B cell (primary cell): ENCODE measurements at places on chromosomes 2 and 18. TPM values are rescaled to one million over a fixed set of nuclear protein-coding genes. Genes with fewer than 3 reads are reported as not detected.

Gene SCYGR2
- total RNA-seq, result not detected in 2 replicates

Gene CRYGD
- total RNA-seq, result not detected in 2 replicates

Gene ST8SIA3
- total RNA-seq, result not detected in 2 replicates

Gene ARID5A
- 93.0 and 100 TPM in 2 replicates for total RNA-seq

Gene LRRTM1
- total RNA-seq, result not detected in 2 replicates

Gene ANKRD30B
- total RNA-seq, result not detected in 2 replicates

Gene NYAP2
- 0.15 and 0.17 TPM in 2 replicates for total RNA-seq

Gene EIPR1
- 31.2 and 31.8 TPM in 2 replicates for total RNA-seq

GRCh38 chr2:205762881-205763280 lies 80.6 kb downstream of the NRP2 start:
- no peaks in the 10 kb centered on the region for H3K36me3 ChIP-seq
- no peak for DNase-seq
- H3K27ac ChIP-seq, result no peak overlapping the region

GRCh38 chr2:6932828-6933227 lies 15.6 kb downstream of the RNF144A start:
- no peak overlapping the region for H3K27ac ChIP-seq
- H3K27me3 ChIP-seq, result no peaks in the 10 kb centered on the region
- H3K4me1 ChIP-seq, result peaks cover 8% of the 10 kb centered on the region
- no peaks in the 10 kb centered on the region for H3K36me3 ChIP-seq
- DNase-seq, result no peak

DNA sequence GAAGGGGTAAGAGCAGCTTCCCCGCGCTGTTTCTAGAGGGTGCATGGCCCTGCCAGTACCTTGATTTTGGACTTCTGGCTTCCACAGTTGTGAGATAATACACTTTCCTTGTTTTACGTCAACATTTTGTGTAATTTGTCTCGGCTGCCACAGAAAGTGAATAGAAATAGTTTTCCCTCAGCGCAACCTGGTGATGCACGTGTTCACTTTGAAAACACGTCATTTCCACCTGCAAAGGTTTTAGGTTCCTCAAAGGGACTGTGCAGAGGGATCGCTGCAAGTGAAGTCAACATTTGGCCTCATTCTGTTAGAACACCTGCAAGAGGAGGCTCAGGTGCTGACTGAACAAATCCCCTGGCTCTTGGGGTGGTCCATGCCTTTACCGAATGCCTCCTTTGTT lies 71.7 kb downstream of the LONRF2 start:
- H3K4me1 ChIP-seq, result peaks cover 59% of the 10 kb centered on the region
- peak; percentile 83 for DNase-seq
- H3K36me3 ChIP-seq, result no peaks in the 10 kb centered on the region
- no peak overlapping the region for H3K27ac ChIP-seq
- peaks cover 3% of the 10 kb centered on the region for H3K27me3 ChIP-seq

DNA sequence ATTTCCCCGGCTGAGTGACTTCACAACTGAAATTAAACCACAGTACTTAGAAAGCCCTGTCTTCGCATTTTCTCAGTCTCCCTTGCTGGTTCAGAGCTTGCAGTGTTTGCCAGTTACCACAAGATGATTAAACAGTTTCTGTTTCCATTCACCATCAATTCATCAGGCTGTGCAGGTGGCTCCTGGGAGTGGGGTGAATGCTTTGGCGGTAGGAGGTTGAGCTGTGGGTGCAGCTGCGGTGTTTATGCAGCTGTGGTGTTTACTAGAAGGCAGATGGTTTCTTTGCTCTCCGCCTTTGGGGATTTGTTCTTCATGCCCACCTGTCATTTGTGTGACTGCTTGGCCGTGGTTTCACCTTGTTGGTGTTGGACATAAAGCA lies 16.1 kb downstream of the ACOXL start:
- peak; percentile 45 for DNase-seq
- H3K4me3 ChIP-seq, result no peak overlapping the region
- H3K27ac ChIP-seq, result no peak overlapping the region
- no peaks in the 10 kb centered on the region for H3K36me3 ChIP-seq
- peaks cover 12% of the 10 kb centered on the region for H3K4me1 ChIP-seq

DNA sequence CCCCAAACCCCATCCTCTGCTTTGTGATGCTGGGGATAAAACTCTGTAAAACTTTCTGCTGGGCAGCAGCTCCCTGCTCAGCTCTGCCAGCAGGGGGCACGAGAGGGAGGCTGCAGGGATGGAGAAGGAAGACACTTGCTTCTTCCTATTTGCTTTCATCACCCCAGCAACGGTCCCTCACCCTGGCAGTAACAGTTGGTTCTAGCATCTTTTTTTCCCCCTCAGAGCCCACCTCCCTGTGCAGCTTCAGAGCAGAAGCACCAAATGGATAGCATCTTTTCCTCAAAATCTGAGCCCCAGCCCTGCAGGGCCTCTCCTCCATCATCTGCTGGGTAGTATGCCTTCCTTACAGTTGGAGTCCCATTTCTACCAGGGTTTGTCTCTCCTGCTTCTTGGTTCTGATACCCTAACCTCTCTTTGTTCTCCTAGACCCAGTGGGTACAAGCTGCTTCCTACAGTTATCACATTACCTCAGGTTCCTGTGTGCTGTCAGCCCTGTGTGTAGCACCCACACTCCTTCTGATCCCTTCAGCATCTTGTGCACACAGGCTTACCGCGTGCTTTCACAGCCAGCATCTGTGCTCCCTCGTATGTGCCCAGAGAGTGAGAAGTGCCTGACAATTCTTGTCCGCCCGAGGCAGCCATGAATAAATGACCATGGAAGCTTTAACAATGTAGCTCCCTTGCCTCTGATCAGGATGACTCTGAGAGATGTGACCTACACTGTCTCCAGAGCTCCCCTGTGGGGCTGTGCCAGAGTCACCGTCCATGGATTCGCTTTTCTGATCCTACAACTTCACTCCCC lies 14.5 kb downstream of the CKAP2L start:
- no peaks in the 10 kb centered on the region for H3K27me3 ChIP-seq
- H3K4me1 ChIP-seq, result no peaks in the 10 kb centered on the region
- DNase-seq, result peak; percentile 82
- no peak overlapping the region for H3K27ac ChIP-seq
- no peaks in the 10 kb centered on the region for H3K36me3 ChIP-seq

DNA sequence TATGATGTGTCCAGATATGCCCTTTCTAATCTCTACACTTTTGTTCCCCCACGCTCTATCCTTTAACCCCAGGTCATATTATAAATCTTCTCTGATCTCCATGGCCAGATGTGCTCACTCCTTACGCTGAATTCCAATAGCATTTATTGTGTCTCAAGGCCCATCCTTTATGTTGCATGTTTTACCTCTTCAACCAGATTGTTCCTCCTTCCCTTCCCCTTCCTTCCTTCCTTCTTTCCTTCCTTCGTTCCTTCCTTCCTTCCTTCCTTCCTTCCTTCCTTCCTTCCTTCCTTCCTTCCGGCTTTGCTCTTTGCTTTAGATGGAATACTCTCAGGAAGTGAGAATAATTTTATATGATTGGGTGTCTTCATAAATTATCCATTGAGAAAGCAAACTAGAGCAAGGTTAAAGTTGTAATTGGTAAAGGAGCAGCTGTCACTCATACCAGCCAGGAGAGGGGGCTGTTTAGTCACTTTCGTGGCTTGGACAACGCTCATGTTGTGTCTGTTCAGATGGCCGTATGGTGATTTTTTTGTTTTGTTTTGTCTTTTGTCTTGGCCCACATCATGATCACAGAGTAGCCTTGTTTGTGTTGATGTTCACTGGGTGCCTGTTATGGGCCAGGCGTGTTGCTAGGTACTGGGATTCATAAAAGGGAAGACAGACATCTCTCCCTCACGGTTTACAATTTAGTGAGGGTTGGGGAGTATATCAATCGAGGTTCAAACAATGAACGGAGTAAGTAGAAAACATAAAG lies 68.0 kb downstream of the DAW1 start:
- H3K4me1 ChIP-seq, result no peaks in the 10 kb centered on the region
- no peak overlapping the region for H3K27ac ChIP-seq
- no peak for DNase-seq
- H3K4me3 ChIP-seq, result no peak overlapping the region

- no peaks in the 10 kb centered on the region for H3K27me3 ChIP-seq
- H3K4me1 ChIP-seq, result peaks cover 45% of the 10 kb centered on the region
- DNase-seq, result no peak
- H3K27ac ChIP-seq, result no peak overlapping the region
Measured at GRCh38 chr2:173942861-173943523, 22.2 kb downstream of the SP3 start.

GRCh38 chr2:97993926-97994325 lies 1.8 kb downstream of the TMEM131 start:
- H3K27me3 ChIP-seq, result no peaks in the 10 kb centered on the region
- peak overlapping the region; percentile 82 for H3K4me3 ChIP-seq
- H3K36me3 ChIP-seq, result no peaks in the 10 kb centered on the region
- H3K27ac ChIP-seq, result peak overlapping the region; percentile 93
- peaks cover 46% of the 10 kb centered on the region for H3K4me1 ChIP-seq

- H3K36me3 ChIP-seq, result no peaks in the 10 kb centered on the region
- H3K27ac ChIP-seq, result no peak overlapping the region
- no peak overlapping the region for H3K4me3 ChIP-seq
- H3K4me1 ChIP-seq, result no peaks in the 10 kb centered on the region
- no peak for DNase-seq
- H3K27me3 ChIP-seq, result no peaks in the 10 kb centered on the region
Measured at GRCh38 chr18:53864770-53865169, 359.7 kb downstream of the MBD2 start.

GRCh38 chr2:45647356-45647755 lies 4.1 kb upstream of the PRKCE start:
- no peak overlapping the region for H3K4me3 ChIP-seq
- DNase-seq, result no peak
- H3K27ac ChIP-seq, result no peak overlapping the region
- peaks cover 5% of the 10 kb centered on the region for H3K27me3 ChIP-seq

- H3K27ac ChIP-seq, result no peak overlapping the region
- no peaks in the 10 kb centered on the region for H3K4me1 ChIP-seq
- H3K27me3 ChIP-seq, result peaks cover 3% of the 10 kb centered on the region
- no peak for DNase-seq
Measured at GRCh38 chr2:96447726-96448125, 57.4 kb downstream of the NEURL3 start.

DNA sequence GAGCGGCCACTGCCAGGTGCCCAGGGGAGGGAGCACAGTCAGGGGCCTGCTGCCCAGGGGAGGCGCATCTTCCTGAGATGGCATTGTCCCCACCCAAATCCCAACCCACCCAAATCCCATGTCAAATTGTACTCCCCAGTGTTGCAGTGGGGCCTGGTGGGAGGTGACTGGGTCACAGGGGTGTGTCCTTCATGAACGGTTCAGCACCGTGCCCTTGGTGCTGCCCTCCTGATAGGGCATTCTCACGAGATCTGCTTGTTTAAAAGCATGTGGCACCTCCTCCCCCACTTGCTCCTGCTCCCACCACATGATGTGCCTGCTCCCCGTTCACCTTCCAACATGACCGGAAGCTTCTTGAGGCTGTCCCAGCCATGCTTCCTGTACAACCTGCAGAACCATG lies 27.6 kb downstream of the ANKMY1 start:
- no peaks in the 10 kb centered on the region for H3K27me3 ChIP-seq
- DNase-seq, result no peak
- no peak overlapping the region for H3K27ac ChIP-seq
- peaks cover 20% of the 10 kb centered on the region for H3K36me3 ChIP-seq

DNA sequence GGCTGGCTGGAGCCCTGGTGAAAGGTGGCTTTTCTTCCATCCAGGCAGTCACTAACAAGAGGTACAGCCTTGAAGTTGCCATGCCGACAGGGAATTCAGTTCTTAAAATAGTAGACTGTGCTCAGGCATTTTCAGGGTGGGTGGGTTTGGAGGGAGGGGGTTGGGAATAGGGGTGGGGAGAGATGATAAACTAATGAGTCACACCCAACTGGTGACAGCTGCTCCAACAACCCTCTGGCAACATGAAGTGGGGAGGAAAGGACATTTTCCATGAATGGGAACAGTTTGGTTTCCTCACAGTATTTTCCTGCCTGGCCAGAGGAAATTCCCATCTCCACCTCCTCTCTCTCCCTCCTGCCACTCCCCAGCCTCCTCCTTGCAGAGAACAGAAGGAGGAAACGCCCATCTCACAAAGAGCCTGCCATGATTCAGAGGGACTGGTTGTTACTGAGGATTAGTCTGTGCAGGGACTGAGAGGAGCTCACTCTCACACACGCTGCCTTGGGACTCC lies 113.0 kb upstream of the SLC1A4 start:
- no peak overlapping the region for H3K4me3 ChIP-seq
- H3K36me3 ChIP-seq, result no peaks in the 10 kb centered on the region
- peaks cover 9% of the 10 kb centered on the region for H3K4me1 ChIP-seq
- no peaks in the 10 kb centered on the region for H3K27me3 ChIP-seq
- H3K27ac ChIP-seq, result no peak overlapping the region

DNA sequence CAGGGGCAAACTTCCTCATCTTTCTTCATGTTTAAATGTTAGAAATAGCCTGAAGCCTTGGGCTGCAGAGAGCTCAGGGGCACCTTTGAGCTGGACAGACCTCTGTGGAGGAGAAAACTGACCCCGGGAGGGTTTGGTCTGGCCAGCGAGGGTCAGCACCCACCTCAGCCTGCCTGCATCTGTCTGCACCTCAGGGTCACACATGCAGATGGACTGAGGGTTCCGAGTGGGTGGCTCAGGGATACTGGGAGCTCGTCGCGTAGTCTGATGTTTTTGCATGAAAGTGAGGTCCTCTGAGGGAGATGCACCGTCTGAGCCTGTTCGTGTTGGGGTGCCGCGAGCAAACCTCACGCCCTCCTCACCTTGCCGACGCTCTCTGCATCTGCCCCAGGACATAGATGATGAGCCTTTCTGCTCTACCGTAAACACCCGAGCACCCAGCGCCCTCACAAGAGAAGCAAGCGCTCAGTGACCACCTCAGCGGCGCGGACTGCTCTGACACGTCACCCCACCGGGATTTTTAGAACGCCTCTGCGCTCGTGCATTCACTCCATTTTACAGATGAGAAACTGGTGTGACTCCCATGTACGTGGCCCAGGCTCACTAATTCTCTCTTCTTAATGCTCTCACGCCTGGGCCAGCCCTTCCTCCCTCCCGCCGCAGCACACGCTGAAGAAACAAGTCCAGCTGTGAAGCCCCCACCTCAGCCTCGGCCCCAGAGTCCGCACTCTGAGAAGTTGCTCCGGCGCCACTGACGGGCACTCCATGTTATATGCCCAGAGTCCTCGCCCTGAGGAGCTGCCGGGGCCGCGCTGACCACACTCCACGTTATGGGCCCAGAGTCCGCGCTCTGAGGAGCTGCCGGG lies 9.5 kb downstream of the KCNG2 start:
- H3K4me1 ChIP-seq, result peaks cover 6% of the 10 kb centered on the region
- H3K4me3 ChIP-seq, result no peak overlapping the region
- H3K27me3 ChIP-seq, result peaks cover 2% of the 10 kb centered on the region
